ENCODE measurements at places on chromosomes 7 and 10.

- peak; percentile 73 for DNase-seq
Measured at GRCh38 chr10:62082729-62083411, 181.4 kb downstream of the ARID5B start.

DNA sequence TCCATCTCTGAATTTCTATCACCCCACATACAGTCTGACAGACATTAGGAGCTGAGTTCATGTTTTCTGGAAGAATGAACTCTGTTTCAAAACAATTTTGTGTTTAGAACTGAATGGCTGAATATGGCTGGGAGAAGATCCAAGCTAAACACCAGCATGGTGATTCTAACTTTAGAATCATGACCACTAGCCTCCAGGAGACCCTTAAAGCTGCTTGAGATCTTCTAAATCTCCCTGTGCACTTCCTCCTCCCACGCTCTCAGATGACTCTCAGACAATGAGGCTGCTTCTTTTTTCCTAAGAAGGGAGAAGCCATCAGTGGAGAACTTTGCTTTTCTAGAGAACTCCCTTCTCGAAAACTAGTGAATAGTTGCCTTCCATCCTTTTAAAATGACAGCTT, 711.2 kb downstream of the GRID1 start:
- no peak for DNase-seq

- no peak for DNase-seq
Measured at GRCh38 chr10:1766049-1766448, 28.7 kb upstream of the ADARB2 start.

DNA sequence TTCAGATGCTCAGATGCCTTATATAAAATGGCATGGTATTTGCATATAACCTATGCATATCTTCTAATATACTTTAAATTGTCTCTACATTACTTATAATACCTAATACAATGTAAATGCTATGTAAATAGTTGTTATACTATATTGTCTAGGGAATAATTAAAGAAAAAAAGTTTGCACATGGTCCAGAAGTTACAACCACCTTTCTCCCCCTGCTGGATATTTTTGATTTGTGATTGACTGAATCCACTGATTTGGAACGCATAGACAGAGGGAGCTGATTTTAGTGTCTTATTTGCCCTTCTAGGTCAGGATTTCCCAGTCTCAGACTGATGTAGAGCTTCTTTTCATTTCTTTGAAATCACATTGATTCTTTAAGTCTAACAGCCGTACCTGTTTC, 31.8 kb downstream of the MDFIC start:
- DNase-seq: no peak

GRCh38 chr7:2810682-2811415, 33.3 kb downstream of the GNA12 start:
- DNase-seq: no peak

DNA sequence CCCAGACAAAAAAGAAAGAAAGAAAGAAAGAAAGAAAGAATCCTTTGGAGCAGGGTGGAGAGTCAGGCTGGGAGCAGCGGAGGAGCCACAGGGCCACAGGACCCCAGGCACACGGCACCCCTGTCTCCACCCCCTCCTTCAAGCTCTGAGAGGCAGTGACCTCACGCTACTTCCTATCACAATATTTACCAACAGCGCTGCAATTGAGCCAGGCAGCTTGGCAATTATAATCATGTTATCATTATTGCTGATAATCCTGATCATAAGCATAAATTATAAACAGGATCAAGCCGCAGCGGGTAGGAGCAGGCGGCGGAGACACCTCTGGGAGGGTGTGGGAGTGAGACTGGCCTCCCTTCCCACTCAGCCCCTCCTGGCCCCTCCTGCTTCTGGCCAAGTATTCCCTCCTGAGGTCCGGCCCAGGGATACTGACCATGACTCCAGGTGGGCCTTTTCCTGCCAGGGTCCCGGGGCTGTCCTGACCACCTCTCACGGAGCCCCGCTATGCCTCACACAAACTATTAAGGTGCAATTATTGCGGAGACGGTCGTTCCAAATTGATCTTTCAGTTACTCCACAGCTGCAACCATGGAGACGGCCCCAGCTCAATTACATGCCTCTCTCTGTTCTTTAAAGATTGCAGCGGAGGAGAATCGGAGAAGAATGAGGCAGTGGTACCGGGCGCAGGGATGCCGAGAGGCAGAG, 10.0 kb upstream of the GTF2IRD1 start:
- DNase-seq: no peak

DNA sequence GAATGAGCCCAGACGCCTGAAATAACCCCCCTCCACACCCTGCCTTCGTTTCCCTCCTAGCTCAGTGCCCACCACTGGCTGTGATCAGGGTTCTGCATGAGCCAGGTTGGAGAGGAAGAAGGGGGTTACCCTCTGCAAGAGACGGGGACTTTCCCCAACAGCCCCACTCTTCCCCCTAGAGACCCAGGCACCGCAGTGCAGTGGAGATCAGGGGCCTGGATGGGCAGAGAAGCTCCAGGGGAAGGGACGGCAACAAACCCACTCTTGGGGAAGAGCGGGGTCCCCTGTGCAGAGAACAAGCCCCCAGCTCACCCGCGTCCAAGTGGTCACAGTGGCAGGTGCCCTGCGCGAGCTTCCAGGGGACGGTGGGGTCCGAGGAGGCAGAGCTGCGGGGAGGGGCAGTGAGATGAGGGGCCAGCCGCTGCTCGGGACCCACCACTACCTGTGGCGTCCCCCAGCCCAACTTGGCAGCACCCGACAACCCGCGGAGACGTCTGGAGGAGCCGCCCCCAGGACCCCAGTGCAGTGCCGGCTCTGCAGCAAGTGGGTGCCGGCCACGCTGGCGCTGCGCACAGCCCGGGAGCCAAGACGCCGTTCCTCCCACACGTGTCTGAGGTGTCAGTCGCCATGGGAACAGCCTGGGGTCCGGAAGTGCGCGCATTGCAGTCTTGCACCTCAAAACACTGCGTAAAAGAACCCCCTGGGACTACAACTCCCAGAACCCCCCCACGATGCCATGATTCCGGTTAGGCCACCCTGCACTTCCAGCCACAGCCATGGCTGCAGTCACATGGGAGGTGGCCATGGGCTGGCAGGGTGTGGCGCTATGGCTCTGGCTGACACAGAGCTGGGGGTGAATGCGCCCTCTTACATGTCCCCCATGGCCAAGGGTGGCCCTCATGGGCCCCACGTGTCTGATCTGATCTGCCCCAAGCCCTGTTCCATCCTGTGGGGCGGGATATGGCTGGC, 45.8 kb upstream of the WIPI2 start:
- peak; percentile 90 for DNase-seq

DNA sequence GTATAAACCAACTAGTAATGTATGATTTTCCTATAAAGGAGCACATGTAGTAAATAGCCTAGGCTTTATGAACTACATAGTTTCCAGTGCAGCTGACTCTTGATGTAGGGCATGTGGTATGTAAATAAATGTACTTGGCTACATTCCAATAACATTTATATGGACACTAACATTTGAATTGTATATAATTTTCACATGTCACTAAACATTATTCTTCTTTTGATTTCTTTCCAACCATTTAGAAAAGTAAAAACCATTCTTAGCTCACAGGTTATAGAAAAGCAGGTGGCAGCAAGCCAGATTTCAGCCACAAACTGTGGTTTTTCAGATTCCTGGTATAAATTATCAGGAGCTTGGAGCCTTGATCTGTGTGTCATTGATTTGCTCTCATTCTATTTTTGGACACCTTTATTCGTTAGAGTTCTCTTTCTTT, 1182.0 kb downstream of the CNTNAP2 start:
- no peak for DNase-seq

DNA sequence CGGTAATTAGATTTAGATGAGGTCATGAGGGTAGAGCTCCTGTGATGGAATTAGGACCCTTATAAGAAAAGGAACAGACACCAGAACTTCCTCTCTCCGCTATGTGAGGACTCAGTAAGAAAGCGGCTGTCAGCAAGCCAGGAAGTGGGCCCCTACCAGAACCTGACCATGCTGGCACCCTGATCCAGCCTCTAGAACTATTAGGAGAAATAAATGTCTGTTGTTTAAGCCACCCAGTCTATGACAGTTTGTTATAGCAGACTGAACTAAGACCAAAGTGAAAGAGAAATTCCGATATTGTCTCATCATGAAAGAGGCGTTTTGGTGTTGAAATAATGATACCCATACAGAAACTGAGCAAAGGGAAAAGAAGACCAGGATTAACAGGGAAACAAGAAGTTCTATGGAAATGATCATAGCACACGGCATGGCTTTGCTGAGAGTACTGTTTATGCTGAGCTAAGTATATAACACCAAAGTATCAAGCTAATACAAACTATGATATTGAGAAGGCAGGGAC, 9.2 kb downstream of the CLEC2L start:
- no peak for DNase-seq

DNA sequence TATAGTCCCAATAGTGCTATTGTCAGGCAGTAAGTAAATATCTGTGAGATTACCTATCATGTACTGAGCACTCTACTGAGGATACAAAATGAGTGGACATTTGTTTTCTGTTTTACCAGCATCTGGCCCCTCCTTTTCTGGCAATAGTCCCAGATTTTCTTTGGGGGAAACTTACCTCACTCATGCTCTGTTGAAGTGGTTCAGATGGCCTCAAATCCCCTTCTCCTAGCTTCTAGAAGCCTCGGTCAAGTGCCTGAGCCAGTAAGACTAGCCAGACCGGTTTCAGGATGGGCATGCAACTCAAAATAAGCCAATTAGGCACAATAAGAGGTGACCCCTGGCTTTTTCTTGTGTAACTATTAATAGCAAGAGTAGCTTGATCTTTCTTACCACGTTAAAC, 19.7 kb downstream of the TRDMT1 start:
- no peak for DNase-seq

Measured in CD4-positive, alpha-beta T cell treated with Interleukin-17A for 1 hour (primary cell).